ENCODE measurements at places on chromosomes 7 and 10.

DNA sequence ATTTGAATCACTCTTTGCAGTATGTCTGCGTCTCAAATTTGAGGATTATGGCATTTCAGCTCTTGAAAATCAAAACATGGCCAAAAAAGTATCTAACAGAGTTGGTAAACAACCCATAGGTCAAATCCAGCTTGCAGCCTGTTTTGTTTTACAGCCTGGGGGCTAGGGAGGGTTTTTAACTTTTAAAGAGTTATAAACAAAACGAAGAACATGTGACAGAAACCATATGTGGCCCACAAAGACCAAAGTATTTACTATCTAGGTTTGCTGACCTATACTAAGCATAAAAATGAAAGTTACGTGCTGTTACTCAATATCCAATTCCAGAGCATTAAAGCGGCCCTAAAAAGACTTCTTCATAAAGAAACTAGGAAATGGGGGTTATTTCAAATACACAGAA, 55.5 kb upstream of the STARD3NL start:
- no peak for DNase-seq

- DNase-seq = peak; percentile 69
Measured at GRCh38 chr7:78472519-78472918, 673.9 kb downstream of the PHTF2 start.

GRCh38 chr7:128021366-128021765, 9.9 kb downstream of the LRRC4 start:
- DNase-seq = no peak

DNA sequence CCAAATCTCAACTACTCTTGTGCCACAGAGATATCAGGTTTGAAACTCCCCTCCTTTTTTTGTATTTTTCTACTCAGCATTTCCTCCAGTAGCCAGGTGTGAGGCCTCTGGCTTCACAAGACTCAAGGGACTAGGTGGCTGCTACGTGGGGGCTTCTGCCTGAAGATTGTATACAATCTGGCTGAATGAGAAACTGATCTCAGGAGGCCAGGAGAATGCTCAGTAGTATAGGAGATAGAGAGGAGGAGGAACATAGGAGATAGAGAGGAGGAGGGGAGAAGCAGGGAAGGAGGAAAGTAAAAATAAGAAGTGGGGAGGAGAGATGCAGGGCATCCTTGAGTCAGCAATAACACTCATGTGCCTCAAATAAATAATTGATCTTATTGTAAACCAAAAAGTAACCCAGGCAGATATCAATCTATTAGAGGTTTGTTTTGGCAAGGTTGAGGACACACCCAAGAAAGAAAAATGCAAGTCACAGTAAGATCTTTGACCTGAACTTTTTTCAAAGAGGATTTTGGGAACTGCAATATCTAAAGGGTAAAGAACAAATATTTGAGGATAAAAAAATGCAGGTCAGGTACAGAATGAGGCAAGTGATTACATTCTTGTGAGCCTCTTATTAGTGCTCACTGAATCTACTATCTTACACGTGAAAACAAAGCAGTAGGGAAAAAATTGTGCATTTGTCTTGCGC, 36.8 kb downstream of the AKR1C8 start:
- no peak for DNase-seq

All from AG04450 (cell line).